ENCODE measurements at places on chromosomes 1 and 21.

- no peak for DNase-seq
These were observed 16.5 kb downstream of the DMRTB1 start for GRCh38 chr1:53475664-53476063.

DNA sequence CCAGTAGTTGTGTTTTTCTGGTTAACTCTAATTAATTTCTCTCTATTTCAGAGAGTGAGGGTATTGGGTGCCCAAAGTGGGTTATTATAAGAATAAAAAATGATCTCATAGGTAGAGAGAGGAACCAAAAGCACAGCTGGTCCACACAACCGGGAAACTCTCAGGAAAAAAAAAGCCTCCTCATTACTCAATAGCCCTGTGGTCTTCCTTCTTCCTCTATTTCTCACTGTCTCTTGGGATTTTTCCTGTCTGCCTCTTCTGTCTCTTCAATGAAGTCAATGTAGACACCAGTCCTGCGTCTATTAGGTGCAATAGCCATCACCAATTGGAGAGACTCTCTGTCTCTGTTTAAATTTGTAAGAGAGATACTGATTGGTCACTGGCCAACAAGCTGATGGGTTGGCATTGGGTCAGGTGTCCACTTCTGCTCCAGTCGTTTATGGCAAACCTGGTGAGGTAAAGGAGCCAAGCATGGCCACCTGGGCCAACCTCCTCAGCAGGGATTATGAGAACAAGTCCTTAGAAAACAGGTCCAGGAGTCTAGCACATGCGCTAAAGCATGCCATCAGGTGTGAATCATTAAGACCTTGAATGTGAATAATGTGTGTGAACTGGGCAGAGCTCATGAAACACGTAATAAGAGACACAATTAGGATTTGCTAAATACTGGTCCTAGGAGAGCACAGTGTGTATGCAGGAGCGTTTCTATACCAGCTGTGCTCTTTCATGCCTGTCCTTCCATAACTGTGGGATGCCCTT, 443.0 kb upstream of the RUNX1 start:
- DNase-seq = no peak

GRCh38 chr1:41875487-41875886, 43.2 kb downstream of the HIVEP3 start:
- no peak for DNase-seq

- DNase-seq = no peak
These were observed 29.6 kb upstream of the CCN1 start for GRCh38 chr1:85550784-85551516.

- DNase-seq = no peak
These were observed 146.7 kb downstream of the CSMD2 start for GRCh38 chr1:34018285-34018684.

DNA sequence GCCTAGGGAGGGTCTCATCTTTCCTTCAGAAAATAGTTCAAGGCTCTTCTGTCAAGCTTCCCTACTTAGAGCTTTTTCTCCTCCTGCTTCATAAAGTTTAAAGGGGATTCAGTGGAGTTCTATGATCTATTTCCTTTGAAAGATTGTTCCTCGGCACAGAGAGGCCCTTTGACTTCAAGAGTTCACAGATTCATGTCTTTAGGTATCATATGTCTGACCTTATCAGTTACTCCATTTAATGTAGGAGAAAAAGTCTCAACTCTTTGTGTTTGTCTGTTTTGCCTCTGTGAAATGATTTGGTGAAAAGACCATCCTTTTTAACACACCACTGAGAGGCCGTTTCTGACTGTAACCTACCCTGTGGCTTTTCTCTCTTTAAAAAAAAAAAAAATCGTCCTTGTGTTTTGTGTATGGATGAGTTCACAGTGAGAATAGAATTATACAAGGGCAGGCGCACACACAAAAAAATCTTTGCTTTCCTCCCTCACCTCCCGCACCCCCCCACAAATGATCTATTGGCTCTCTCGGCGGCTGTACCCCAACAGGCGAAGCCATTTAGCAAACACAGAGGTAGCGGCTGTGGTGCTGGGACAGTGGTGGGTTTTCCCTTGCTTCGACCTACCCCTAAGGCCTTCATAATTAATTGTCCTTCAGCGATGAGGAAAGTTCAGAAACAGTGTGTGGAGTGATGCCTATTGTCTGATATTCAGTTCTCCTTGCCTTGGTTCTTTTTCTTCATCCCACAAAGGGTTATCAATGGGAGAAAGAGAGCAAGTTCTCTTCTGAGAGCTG, 29.6 kb downstream of the PROX1 start:
- no peak for DNase-seq

DNA sequence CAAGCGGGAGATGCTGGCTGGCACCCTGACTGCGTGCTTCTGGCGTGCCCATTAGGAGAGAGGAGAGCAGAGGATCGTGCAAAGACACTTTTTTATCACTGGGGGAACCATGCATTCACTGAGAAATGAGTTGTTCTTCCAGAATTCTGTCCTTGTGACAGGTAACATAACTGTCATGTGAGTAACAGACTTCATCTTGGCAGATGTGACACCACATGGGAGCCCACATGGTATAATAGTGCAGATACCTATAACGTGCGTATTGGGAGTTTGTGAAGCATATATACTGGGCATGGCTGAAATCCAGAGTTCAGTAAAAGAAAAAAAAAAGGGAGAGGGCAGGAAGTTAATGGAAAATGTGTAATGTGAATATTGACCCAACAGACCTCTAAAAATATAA, 159.6 kb upstream of the BACE2 start:
- no peak for DNase-seq

DNA sequence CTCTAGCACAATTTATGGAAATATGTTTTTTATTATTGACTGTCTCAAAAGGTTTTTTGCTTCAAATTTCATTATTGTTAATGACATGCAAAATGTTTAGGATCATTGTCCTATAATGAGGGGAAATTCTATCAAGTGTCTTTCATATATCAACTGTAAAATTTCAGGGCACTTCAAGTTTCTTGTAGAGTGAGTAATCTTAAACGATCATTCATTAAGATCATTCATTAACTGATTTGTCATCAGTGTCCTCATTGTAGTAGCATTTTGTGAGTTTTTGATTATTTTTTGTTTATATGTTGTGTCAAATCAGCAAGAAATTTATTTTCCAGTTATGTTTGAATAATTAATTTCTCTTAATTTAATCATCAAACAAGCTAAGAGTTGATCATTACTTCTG, 111.8 kb upstream of the PRDX6 start:
- no peak for DNase-seq

- DNase-seq = no peak
These were observed 324.9 kb upstream of the NFIA start for GRCh38 chr1:60757485-60757884.

GRCh38 chr1:207499573-207499972, 3.6 kb downstream of the CR1 start:
- DNase-seq = peak; percentile 58

- no peak for DNase-seq
These were observed 364.7 kb downstream of the SMYD3 start for GRCh38 chr1:246142320-246142893.

- no peak for DNase-seq
These were observed 18.3 kb upstream of the C1orf53 start for GRCh38 chr1:197884173-197884572.

DNA sequence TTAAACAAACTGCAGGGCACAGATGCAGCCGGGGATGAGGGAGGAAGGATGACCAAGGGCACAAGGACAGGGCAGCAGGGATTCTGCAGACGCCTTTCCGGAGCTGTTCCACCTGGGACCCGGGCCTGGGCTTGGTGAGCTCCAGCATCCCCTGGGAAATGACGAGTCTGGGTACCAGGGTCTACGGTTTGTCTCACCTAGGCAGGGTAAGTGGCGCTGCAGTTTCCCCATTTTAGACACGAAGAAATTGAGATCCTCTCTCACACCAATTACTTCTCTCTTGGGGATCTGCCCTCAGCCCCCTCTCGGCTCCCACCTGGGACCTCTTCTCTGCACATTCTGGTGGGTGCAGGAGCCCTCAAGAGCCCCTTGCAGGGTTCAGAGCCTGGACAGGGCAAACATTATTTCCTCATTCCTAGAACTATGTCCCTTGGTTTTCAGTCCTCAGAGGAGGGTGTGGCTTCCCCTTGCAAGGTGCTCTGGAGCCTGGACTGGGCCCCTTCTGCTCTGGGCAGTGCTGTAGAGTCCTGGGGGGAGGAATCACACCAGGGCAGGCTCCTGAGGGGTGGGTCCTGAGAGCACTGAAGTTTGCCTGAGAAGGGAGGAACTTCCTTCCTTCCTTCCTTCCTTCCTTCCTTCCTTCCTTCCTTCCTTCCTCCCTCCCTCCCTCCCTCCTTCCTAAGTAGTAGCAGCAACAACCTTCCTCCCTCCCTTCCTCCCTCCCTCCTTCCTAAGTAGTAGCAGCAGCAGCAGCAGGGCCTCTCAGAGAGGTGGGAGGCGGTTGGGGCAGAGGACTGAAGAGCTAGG, 16.0 kb downstream of the RAP1GAP start:
- no peak for DNase-seq

- DNase-seq = no peak
These were observed 12.4 kb upstream of the ZP4 start for GRCh38 chr1:237902960-237903743.

DNA sequence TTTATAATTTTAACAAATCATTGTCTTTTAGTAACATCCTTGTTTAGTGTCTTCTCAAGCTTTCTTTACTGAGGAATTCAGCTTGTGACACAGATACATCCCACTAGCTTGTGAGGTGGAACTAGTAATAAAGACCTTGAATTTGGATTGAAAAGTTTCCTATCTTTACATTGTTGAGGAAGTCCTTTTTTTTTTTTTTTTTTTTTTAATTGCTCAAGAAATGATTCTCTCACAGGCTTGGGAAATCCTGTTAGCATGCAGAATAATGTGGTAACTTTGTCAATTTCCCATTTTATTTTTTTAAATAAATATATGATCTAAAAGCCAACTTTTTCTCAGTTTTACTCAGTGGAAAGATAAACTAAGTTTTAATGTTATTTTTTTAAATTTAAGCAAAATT, 15.8 kb downstream of the DENND2D start:
- DNase-seq = no peak

DNA sequence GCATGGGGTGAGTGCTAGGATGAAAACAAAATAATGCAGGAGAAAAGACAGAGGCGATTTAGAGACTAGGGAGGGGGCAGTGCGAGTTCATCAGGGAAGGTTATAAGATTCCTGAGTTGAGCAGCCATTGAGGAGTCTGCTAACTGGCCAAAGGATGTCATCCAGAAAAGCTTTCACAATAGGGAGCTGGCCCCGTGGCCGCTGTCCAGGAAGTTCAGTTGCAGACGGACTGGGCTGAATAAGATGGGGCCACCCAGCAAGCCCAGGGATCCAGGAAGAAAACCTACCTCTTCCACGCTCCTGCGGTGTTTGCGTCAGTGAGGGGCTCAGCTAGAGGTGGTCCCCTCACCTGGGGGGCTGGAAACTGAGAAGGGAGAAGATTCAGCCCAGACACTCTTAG, 4.0 kb upstream of the PKP1 start:
- no peak for DNase-seq

DNA sequence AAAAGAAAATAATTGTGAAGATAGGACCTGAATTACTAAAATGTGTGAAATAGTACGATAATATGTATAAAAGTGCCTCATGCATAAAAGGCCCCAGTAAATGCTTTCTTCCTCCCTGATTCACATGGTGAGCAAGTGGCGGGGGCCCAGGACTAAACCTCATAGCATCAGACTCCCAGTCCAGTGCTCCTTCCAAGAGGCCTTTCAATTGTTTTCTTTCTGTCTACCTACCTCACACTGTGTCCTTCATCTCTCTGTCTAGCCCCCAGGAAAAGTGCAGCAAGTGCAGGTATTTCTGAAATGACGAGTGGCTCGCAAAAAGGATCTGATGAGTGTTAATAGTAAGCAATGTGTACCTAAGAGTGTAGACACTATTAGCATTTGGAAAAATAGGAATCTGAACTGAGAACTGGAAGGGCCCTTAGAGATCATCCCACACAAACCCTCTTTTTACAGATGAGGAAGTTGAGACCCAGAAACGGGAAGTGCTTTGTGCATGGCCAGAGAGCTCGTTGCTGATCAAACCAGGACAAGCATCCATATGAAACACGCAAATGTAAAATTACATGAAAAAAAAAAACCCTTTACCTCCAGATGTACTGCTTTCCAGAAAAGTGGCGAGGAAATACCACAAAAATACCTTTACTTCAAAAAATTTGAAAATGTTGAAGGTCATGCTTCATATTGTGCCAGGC, 118.2 kb upstream of the HOOK1 start:
- no peak for DNase-seq

DNA sequence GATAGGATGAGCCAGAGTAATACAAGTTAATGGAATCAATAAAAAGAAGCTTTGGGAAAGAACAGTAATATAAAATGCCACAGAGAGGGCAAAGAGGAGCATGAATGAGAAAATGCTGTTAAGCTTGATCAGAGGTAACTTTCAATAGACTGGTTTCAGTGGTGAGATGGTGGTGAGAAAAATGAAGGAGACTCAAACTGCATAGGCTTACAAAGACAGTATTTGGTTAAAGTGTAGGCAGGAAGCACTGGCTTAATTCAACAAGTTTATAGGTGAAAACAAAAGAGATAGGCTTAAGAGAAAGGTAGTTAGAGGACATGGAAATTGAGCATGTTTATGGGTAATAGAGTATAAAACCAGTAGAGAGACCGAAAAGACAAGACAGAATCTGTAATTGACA, 298.6 kb upstream of the ADAMTS5 start:
- no peak for DNase-seq

DNA sequence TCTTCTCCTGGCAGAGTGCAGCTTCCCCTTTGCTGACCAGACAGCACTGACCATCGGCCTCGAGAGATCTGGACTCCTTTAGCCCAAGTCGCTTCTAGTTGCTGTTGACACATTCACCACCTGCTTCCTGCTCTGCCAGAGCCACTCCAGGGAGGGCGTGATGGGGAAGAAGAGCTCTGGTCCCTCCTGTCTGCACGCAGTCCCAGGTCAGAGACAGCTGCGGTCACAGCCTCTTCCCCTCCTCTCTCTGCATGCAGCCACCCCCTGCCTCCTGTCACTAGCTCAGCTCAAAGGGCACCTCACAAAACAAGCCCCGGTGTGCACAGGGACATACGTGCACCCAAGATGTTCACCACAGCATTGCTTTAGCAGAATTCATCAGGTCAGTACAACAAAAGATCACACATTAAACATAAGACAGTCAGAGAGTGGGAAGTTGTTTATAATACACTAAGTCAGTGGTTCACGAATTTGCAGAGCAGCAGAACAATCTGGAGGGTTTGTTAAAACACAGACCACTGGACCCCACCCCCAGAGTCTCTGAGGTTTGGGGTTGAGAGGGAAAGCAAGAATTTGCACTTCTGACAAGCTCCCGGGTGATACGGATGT, 132.9 kb downstream of the SYF2 start:
- DNase-seq = peak; percentile 52

DNA sequence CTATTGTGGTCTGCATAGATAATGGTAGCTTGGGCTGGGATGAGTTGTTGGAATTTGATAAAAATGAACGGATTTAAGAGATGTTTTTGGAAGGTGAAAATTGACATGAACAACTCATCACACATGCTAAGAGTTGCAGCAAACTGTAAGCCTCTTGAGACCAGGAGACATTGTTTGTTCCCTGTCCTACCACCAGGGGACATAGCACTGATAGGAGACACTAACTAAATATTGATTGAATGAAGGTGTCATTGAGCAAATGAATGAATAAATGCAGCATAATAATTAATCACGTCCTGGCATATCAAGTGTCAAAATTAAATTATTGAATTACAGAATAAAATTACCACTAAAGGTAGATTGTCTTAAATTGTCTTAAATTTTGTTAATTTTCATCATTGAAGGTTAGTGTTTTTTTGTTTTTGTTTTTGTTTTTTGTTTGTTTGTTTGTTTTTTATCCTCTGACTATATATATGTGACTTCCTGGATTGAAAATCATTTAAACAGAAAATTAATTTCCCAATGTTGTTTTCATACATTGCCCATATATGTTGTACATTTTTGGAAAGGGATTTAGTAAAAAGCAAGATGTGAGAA, 285.3 kb upstream of the C1orf105 start:
- no peak for DNase-seq
